ENCODE measurements at places on chromosomes 6 and 20.

DNA sequence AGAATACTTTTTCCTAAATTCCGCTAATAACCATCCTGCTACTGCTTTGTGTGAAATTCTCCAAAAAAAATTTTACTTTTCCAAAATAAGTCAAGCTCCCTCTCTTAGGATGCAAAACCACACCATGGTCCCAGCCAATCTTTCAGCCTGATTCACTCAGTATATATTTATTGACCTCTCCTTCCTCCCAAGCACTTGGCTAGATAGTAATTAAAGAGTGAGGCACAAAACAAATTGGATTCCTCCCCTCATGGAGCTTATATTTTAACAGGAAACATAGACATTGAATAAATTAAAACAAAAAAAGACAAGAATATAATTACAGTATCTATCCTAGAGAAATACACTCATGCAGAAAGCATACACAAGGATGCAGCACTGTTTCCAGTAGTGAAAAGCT is 9.0 kb upstream of the ZNF217 start:
- DNase-seq: no peak

GRCh38 chr6:163585932-163586437 is 171.5 kb downstream of the QKI start:
- no peak for DNase-seq

GRCh38 chr6:319177-320131 is 27.2 kb downstream of the DUSP22 start:
- DNase-seq: no peak

DNA sequence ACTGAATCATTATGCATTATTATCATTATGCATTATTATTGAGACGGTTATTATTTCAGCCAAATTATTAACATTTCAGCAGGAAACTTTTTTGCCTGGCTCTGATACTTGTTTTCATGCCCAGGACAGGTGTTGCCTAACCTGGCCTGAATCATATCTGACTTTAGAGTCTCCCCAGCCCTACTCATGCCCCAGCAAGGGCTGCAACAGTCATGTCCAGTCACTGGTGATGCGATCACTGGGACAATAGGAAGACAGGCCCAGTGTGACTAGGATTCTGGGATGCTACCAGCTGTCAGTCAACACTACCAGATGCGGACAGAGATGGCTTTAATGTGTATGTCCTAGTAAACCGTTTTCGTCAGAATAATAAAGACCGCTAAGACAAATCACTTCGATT is 285.0 kb downstream of the KHDC1L start:
- no peak for DNase-seq

- no peak for DNase-seq
These were observed 156.0 kb downstream of the ADGRG6 start for GRCh38 chr6:142457638-142458406.

GRCh38 chr6:10559522-10560152 is 38.5 kb downstream of the GCNT2 start:
- DNase-seq: no peak

DNA sequence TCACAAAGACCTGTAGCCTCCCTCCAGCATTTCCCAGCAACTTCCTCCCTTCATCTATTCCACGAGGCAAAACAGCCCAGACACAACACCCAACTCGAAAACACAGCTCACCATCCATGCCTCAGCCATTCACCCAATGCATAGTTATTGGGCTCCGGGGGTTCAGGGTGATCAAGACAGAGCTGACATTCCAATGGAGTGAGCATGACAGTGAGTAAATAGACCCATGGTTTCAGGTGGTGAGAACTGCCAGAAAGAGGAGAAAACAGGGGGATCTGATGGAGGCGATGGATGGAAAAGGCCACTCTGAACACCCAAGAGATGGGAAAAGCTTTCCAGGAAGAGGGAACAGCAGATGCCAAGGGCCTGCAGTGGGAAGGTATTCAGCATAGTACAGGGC is 5.9 kb downstream of the CASS4 start:
- no peak for DNase-seq

- DNase-seq: no peak
These were observed 868.3 kb downstream of the EYS start for GRCh38 chr6:64838726-64839125.

DNA sequence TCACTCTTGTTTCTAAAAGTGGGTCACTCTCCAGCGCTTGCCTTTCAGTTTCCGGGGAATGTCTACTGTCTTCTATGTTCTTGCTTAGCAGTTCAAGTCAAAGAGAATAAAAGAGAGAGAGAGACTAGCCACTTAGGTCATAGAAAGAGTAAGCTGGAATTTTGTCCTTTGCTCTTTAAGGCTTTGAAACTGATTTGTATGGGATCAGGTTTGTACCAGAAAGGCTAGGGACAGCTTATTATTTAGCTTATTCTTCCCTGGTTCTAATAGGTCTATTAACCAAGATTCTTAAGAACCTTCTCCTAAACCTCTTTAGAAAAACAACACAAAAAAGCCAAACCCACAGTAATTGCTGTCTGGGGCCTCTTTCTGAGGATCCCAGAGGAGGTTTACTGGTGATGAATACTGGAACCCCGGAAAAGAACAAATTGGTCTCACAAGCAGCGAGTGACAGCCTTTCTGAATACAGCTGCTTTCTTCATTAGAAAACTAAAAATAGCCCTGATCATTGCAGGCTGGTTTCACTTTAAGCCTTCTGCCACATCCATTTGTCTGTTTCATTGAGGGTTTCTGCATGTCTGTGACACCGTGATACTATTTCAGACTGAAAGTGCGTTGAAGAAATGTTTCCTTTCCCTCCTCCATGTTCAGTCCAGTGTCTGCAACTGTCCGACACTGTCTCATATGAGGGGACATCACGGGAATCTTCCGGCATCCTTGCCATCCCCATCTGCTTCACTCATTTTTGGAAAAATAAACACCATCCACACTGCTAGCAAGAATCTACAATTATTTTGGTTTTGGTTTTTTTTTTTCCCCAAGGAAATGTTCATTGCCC is 75.1 kb upstream of the ATXN1 start:
- DNase-seq: no peak

GRCh38 chr20:20593447-20594170 is 118.8 kb downstream of the RALGAPA2 start:
- DNase-seq: no peak

- DNase-seq: no peak
These were observed 4.6 kb downstream of the FILIP1 start for GRCh38 chr6:75489025-75489424.

DNA sequence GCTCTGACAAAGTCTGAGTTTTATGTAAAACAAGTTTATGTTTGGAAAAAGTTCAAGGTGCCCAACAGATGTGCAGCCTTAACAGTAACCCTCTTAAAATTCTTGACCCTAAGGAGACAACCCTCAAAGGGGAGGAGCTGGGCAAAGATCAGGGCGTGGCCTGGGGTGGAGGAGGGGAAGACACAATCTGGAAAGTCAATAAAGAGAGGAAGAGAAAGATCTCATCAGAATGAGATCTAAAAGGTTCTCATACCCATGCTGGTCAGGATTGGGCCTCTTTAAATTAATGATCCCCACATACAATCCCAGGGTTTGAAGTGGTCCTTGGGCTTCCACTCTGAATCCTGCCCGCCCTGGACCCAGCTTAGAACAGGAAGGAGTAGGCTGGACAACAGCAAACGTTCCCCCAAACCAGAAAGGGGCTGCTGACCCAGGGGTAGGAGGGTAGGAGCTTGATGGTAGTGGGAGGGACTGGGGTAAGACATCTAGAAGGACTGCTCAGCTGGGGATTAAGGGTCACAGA is 33.0 kb downstream of the FOXP4 start:
- no peak for DNase-seq

- no peak for DNase-seq
These were observed 65.1 kb downstream of the ADNP start for GRCh38 chr20:50866036-50866685.

DNA sequence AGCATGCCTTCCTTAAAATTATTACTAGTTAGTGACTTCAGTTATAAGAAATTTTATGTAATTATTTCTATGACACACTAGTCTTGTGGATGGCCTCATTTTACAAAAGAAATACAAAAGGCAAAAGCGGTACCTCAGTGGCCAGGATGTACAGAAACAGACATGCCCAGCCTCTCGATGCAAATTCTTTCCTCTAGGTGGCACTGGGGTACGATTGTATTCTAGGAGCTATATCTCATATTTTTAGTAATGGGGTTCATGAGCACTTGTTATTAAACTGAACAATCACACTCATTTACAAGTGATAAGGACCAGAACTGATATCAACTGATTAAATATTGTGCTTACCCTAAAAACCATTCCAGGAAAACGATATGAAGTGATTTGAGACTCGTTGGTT is 59.8 kb downstream of the SOD2 start:
- DNase-seq: no peak

DNA sequence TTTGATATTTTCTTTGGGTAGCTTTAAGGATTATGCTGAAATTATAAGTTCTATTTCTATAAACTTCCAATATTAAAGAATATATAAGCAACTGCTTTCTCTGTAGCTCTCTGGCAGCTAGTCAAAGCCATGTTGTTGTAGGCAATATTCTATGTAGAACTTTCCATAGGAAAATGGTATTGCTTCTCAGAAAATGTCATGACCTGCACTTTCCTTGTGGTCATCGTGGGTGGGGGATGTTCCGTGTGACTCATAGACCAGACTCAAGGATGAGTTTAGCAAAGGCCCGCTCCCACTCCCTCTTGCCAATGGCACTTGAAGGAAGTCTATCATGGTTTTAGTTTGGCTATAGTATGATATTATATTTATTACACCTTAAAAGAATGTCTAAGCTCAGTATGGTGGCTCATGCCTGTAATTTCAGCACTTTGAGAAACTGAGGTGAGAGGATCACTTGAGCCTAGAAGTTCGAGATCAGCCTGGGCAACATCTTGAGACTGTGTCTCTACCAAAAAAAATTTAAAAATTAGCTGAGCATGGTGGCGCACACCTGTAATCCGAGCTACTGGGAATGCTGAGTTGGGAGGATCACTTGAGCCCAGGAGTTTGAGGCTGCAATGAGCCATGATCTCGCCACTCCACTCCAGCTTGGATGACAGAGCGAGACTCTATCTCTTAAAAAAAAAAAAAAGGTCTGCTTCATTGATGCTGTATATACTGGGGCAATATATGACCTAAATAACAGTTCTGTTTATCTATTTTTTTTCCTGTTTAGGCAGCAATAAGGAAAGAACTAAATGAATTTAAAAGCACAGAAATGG is 36.6 kb upstream of the LTV1 start:
- DNase-seq: no peak

GRCh38 chr6:130843575-130844320 is 16.5 kb downstream of the SMLR1 start:
- DNase-seq: no peak

DNA sequence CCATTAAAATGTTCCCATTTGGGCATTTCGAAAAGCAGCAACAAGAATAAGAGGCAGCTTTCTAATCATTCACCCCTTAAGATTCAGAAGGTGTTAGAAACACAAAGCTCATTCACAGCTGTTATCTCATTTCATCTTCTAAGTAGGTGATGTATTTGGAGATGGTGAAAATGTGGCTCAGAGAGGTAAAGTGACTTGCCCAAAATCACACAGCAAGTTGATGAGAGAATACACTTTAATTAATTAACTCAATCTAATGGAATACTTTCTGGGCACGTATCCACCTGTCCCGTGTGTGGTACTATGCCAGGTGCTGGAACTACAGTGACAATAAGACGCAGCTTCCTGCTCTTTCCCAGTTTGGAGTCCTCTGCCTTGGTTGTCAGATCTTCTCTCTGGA is 147.4 kb upstream of the LRFN2 start:
- no peak for DNase-seq

- DNase-seq: no peak
These were observed 18.6 kb downstream of the AIG1 start for GRCh38 chr6:143079325-143079640.

GRCh38 chr6:10000551-10000950 is 414.3 kb downstream of the TFAP2A start:
- no peak for DNase-seq

GRCh38 chr20:61957961-61958715 is 107.5 kb downstream of the TAF4 start:
- DNase-seq: no peak

- DNase-seq: no peak
These were observed 38.6 kb upstream of the SENP6 start for GRCh38 chr6:75563032-75563431.

DNA sequence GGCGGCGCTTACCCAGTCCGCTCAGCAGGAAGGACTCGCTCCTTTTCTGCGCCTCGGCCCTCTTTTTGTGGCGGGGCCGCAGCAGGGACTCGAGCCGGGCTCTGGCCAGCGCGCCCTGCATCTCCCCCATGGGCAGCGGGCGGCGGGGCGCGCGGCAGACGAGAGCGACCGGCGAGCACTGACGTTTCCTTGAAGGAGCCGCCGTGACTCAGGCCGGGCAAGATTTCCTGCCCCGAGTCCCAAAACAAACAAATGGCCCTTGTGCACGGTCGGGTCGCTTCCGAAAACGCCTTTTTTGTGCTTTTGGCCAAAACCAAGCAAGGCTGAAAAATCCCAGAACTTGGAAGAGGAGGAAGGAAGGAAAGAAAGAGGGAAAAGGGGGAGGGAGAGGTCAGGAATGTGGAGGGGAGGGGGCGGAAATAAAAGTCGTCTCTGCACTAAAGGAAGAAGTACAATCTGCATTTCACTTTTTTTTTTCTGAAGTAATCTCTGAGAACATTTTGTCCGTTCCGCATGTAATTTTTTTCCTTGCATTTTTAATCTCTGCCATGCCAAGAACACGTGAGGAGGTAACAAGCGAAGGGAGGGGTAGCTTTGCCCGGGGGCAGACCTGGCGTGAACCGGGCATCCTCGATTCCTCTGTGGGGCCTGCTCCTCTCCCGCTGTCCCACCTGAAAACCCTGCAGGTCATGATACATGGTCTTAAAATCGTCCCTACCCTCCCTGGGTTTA is 123.3 kb upstream of the SLC2A12 start:
- no peak for DNase-seq

- DNase-seq: no peak
These were observed 3.5 kb upstream of the LTA start for GRCh38 chr6:31568537-31568961.

DNA sequence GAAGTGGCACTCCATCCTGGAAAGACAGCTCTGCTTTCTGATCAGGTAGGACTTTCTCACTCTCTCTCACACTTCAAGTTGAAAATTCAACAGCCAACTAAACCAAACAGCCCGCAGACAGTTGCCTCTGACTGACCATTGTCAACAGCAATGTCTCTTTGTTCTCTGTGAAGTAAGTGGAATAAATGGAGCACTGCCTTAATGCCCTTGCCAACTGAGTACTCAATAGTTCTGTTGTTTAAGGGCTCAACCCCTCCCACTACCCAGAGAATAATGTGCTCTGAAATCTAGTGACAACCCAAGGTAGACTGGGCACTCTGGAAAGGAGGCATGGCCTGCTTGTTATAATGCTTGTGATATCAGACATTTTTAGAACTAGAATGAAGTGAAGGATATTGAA is 16.8 kb upstream of the BCLAF1 start:
- no peak for DNase-seq
